ENCODE measurements at places on chromosomes 12 and 14. TPM values are rescaled to one million over a fixed set of nuclear protein-coding genes. Genes with fewer than 3 reads are reported as not detected.

GRCh38 chr14:105944632-105945610 is 418.5 kb downstream of the TMEM121 start:
- peak; percentile 8 for DNase-seq

- DNase-seq: no peak
Measured at GRCh38 chr12:92546259-92546634, 156.5 kb upstream of the PLEKHG7 start.

- DNase-seq: no peak
Measured at GRCh38 chr12:77377622-77378021, 312.3 kb upstream of the E2F7 start.

DNA sequence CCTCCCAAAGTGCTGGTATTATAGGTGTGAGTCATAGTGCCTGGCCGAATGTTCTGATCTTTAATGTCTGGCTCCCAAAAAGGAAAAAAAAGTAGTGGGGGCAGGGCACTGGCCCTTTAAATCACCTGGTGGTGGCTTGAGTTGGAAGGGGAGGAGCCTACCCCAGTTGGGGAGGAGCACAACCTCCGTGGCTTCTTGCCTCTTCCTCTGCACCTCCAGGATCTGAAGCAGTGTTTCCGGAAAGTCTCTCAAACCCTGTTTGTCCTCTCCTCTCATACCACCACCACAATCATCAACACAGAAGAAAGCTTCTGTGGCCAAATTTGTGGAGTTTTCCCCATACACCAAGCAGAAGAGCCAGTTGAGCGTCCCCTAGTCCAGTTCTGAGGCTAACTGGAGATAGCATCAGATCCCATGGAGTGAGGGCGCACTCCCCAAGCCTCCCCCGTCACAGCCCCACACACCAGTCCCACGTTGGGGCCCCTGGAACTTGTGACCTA is 24.3 kb upstream of the RCOR1 start:
- no peak for DNase-seq

Gene KLRD1
- total RNA-seq: not detected

Gene GALNT8
- total RNA-seq: not detected

- DNase-seq: no peak
Measured at GRCh38 chr14:96084796-96085195, 45.6 kb downstream of the C14orf132 start.

DNA sequence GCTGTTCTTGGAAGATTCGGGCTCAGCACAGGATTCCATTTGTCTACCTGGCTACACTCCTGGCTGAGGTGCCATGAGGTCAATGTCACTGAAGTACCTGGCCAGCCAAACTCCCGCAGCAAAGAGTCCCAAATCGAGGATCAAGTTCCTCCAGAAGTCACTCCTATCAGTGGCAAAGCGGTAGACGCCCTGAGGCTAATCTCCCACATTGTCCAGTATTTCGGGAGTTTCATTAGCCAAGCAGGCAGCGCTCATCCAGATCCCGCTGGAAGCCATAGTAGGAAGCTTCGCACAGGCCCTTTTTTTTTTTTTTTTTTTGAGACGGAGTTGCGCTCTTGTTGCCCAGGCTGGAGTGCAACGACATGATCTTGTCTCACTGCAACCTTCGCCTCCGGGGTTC is 8.9 kb upstream of the AACS start:
- DNase-seq: no peak

DNA sequence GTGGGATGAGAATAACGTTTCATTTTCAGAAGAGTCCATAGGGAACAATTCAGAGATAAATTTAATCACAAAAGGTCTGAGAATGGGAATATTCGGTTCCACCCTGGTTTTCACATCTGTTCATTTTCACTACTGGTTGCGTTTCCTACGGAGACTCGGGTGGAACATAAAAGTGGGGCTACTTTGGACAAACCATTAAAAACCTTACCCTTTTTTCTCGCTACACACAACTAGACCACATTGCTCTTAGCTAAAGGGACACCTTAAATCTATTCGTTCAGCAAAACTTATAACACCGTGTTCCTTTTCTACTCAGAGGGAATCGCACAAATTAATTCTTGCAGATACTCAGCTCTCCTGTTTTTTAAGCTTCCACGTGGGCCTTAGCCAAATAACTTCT is 1.0 kb upstream of the SUDS3 start:
- DNase-seq: no peak

DNA sequence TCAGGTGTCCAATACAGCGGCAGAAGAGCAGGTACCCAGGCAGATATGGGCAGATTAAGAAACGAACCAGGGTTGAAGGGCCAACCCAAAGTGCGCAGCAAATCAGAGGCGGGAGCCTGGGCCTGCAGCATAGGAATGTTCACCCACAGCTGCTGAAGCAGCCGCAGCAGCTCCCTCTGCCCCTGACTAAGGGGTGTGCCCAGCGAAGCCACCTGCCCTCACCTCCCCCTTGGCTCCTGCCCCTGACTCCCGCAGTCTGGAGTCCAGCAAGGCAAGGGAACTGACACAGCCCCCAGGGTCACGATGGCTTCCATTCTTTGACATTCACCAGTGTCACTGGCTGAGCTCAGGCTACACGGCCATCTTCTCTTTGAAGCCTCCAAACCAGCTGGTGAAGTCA is 27.3 kb upstream of the ZFP36L1 start:
- no peak for DNase-seq

Gene TMEM132D
- not detected for total RNA-seq

Gene PLA2G1B
- total RNA-seq: 0.69 TPM

DNA sequence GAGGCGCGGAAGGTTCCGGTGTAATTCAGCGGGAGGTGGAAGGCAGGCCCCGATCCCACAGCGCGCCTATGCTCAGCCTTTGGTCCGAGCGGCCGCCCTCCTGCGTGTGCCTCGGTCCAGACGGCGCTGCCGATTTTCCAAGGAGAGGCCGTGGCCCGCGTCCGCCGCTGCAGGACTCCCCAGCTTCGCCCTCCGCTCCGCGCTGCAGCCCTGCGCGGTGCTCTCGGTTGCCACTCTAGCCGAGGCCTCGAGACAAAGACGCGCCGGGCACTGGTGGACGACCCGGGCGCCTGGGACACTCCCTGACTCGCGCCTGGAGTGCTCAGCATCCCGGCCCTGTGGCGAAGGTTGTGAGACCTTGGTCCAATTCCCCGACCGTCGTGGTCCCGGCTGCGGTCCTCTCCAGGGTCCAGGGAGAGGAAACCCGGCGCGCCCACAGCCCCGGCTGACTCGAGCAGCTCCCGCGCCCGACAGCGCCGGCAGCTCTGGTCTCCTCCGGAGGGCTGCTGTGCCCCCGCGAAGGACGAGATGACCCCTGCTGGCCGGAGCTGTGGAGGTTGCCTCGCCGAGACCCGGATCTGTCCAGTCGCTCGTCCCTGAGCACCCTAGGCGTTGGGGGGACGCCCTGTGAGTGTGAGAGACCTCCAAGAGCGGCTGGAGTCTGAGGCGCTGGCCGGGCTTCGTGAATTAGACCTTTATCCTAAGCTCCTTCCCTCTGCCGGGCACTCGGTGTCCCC is 6.5 kb downstream of the HOXC12 start:
- DNase-seq: no peak

Gene WNT5B
- 36.9 TPM for total RNA-seq

DNA sequence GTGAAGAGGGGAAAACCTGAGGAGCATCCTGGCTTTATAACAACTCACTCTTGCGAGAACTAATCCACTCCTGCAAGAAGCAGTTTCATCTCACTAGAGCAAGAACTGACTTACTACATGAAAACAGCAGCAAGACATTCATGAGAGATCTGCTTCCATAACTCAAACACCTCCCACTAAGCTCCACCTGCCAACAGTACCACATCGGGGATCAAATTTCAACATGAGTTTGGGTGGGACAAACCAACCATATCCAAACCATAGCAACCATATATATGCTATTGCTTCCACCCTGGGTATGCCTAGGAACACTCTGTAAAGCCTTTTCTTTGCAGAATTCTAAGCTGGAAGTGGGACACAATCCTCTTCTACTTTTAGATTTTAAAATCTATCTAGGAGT is 13.9 kb upstream of the AVPR1A start:
- no peak for DNase-seq

- no peak for DNase-seq
Measured at GRCh38 chr12:129606239-129606638, 297.6 kb downstream of the TMEM132D start.

Gene NFE2
- 0.26 TPM for total RNA-seq

DNA sequence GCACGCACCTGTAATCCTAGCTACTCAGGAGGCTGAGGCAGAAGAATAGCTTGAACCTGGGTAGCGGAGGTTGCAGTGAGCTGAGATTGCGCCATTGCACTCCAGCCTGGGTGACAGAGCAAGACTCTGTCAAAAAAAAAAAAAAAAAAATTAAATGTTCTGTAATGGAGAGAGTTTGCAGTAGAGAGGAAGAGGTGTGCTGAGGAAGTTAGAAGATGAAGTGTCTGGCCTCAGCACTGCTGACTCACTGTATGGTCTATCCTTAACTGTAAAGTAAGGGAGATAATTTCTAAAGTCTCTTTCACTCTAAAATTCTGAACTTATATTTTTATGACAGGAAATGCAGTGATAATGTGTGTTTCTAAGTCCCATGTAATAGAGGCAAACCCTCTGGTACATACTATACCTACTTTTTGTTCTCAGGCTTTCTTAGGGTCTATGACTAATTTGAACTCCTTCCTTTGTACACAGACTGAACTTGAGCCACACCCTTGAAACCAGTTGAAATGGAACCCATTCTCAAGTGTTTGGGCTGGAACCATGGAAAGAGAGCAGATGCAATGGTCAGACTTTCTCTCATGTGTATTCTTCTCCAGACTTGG is 278.1 kb upstream of the FAR2 start:
- no peak for DNase-seq

DNA sequence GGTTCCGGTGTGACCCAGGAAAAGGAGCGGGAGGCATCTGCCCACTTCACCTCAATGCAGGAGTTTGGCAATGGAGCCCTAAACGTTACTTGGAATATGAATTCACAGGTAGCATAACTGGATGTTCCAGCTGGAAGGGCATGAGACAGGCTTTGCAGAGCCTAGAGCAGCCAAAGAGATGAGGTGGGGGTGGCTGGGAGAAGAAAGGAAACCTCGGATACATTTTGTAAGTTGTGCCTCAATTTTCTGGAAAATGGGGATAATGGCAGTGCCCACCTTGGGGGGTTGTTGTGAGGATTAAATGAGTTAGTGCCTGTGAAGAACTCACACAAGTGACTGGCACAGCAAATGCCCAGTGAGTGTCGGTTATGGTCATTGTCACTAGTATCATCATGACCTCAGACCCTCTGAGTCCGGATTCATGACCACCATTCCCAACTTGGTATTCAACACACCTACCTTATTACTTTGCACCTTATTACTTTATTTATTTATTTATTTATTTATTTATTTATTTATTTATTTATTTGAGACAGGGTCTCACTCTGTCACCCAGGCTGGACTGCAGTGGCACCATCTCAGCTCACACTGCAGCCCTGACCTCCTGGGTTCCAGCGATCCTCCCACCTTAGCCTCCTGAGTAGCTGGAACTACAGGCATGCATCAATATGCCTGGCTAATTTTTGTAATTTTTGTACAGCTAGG is 56.0 kb downstream of the CLMN start:
- no peak for DNase-seq

Gene RNF212B
- total RNA-seq: not detected

GRCh38 chr12:113664224-113664681 is 192.6 kb upstream of the LHX5 start:
- no peak for DNase-seq

Gene KRT2
- 0.33 TPM for total RNA-seq

Gene ARMH4
- total RNA-seq: 1.8 TPM

DNA sequence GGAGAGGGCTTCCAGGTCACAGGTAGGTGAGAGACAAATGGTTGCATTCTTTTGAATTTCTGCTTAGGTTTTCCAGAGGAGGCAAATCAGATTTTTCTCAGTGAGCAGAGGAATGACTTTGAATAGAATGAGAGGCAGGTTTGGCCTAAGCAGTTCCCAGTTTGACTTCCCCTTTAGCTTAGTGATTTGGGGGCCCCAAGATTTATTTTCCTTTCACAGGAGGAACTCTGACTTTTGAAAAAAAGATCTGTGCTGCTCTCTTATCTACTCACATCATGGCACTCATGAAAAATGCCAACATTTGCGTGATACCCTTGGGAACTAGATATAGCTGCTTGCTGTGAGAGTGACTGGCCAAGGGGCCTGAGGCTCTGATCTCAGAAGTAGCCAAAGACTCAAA is 58.0 kb upstream of the EVL start:
- no peak for DNase-seq

GRCh38 chr14:27390155-27390554 is 792.3 kb upstream of the NOVA1 start:
- DNase-seq: no peak

DNA sequence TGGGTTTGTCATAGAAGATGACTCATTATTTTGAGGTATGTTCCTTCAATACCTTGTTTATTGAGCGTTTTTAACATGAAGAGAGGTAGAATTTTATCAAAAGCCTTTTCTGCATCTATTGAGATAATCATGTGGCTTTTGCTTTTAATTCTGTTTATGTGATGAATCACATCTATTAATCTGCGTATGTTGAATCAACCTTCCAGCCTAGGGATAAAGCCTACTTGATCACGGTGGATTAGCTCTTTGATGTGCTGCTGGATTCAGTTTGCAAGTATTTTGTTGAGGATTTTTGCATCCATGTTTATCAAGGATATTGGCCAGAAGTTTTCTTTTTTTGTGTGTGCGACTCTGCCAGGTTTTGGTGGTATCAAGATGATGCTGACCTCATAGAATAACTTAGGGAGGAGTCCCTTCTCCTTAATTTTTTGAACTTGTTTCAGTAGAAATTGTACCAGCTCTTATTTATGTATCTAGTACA is 602.6 kb downstream of the SNAPC1 start:
- DNase-seq: no peak

Gene TPPP2
- total RNA-seq: not detected

Gene BDKRB2
- 0.05 TPM for total RNA-seq

DNA sequence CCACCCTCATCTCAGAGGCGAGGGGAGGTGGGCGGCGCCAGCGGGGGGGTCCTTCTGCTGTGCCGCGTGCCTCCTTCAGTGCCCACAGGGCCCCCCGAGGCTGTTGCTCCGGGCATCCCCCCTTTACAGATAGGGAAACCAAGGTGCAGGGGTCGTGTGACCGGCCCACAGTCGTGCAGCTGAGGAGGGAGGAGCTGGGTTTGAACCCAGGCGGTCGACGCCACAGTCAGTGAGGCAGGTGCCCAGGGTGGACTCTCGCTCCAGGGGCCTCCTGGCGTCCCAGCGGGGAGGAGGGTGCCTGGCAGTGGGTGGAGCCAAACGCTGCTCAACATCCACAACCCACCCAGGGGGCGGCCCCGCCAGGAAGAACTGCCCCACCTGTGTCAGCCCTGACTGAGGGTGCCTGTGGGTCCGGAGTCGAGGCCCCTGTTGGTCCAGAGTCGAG is 8.6 kb downstream of the GALNT9 start:
- DNase-seq: no peak

Gene FAIM2
- total RNA-seq: 0.49 TPM

GRCh38 chr12:6302621-6303020 is 7.9 kb upstream of the PLEKHG6 start:
- no peak for DNase-seq

- DNase-seq: no peak
Measured at GRCh38 chr12:64806173-64806572, 18.3 kb upstream of the TBC1D30 start.
